ENCODE measurements at places on chromosomes 1 and 21. TPM values are rescaled to one million over a fixed set of nuclear protein-coding genes. Genes with fewer than 3 reads are reported as not detected.

- H3K27ac ChIP-seq, result no peak overlapping the region
- H3K4me3 ChIP-seq, result no peak overlapping the region
- no peak for DNase-seq
- H3K4me1 ChIP-seq, result peaks cover 86% of the 10 kb centered on the region
- no peaks in the 10 kb centered on the region for H3K27me3 ChIP-seq
- no peaks in the 10 kb centered on the region for H3K36me3 ChIP-seq
Measured at GRCh38 chr1:164716992-164717703, 158.2 kb downstream of the PBX1 start.

The CD53 gene
- 41.5 TPM for total RNA-seq

DNA sequence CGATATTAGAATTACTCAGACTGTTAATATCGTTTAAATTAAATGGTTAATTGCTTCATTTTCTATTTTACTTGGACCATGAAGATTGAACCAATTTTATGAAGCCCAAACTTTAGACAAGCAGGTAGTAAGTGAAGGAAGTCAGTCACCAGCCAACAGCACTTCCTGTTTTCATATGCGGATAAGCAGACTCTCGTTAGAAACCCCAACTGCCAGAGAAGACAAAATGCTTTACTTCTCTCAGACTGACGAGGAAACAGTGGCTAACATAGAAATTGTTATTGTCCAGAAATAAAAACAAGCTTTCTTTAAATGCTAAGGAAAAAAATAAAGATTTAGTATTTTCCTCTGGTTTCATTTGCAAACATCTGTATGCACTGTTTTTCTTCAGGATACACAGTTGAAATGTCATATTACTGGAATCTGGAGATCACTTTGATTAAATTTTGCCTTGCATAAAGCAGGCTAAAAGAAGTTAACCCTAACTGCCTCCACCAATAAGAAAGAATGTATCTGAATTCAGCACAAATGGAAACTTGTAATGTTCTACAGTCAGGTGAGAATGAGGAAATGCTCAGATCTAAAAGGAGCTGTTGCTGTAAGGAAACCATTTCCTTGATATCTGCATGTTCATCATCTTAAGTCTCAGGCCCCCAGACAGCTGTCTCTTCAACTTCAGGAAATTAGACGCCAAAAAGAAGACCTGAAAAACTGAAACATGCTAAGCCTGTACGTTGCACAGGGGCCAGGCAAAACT, 129.8 kb upstream of the SAMSN1 start:
- H3K4me1 ChIP-seq, result no peaks in the 10 kb centered on the region
- no peak overlapping the region for H3K4me3 ChIP-seq
- no peaks in the 10 kb centered on the region for H3K27me3 ChIP-seq
- no peak for DNase-seq
- no peaks in the 10 kb centered on the region for H3K36me3 ChIP-seq

DNA sequence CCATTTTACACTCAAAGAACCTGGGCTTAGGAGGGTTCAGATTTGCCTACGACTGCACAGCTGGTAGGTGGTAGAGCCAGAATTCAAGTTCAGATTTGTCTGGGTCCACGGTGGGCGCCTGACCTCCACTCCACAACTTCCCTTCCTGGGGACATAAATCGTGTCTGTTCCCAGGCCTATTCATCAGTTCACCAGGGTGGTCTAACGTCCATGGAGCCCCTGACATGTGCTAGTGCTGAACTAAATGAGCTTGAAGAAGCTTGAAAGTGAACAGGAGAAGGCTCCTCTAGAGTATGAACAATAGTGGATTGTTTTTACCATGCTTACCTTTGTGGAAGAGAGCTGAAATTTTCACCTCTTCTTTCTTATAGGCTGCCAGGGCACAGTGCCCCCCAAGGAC, 32.5 kb upstream of the KIF1B start:
- DNase-seq, result no peak
- no peaks in the 10 kb centered on the region for H3K27me3 ChIP-seq
- no peaks in the 10 kb centered on the region for H3K4me1 ChIP-seq
- H3K36me3 ChIP-seq, result peaks cover 56% of the 10 kb centered on the region
- H3K27ac ChIP-seq, result no peak overlapping the region

GRCh38 chr1:232512712-232513111, 117.2 kb downstream of the SIPA1L2 start:
- no peak overlapping the region for H3K27ac ChIP-seq
- H3K4me1 ChIP-seq, result peaks cover 15% of the 10 kb centered on the region
- H3K27me3 ChIP-seq, result no peaks in the 10 kb centered on the region
- H3K4me3 ChIP-seq, result no peak overlapping the region
- H3K36me3 ChIP-seq, result no peaks in the 10 kb centered on the region

DNA sequence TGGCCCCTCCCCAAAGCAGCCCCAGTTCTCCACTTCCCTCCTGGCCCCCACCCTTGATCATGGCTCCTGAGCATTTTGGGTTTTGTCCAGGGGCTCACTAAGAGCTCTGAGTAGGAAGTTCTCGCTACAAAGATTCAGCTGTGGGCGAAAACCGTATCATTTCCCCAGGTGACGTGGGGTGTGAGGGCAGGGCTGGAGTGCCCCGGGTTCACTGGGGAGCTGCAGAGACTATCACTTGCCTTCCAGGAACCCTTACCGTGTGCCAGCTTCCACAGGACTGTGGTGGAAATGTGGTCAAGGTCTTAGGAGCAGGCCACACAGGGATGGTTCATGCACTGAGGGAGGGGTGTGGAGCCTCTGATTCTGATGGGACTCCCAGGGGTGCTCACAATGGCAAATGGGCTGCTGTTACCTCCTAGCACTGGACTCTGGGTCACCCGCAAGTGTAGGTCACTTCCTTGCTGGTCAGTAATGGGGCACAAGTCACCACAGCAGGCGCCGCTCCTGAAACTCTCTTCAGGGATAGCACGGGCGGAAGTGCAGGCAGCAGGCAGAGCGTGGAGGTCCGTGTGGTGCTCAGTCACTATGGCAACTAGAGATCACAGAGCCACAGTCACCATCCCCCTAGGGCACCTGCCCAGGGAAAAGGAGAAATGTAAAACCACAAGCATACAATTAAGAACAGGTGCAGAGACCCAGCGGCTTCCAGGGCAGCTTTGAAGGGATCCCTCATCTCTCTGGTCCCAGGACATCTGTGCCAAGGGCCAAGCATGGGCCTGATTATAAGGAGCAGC, 35.4 kb downstream of the RSPH1 start:
- DNase-seq, result no peak
- H3K36me3 ChIP-seq, result no peaks in the 10 kb centered on the region
- no peaks in the 10 kb centered on the region for H3K4me1 ChIP-seq

The TFAP2E gene
- total RNA-seq, result 6.4 TPM

The CAMSAP2 gene
- 30.0 TPM for total RNA-seq

GRCh38 chr1:205667909-205668643, 12.2 kb downstream of the SLC45A3 start:
- no peak overlapping the region for H3K4me3 ChIP-seq
- no peak overlapping the region for H3K27ac ChIP-seq
- peaks cover 16% of the 10 kb centered on the region for H3K4me1 ChIP-seq
- no peaks in the 10 kb centered on the region for H3K36me3 ChIP-seq
- H3K27me3 ChIP-seq, result no peaks in the 10 kb centered on the region
- no peak for DNase-seq

DNA sequence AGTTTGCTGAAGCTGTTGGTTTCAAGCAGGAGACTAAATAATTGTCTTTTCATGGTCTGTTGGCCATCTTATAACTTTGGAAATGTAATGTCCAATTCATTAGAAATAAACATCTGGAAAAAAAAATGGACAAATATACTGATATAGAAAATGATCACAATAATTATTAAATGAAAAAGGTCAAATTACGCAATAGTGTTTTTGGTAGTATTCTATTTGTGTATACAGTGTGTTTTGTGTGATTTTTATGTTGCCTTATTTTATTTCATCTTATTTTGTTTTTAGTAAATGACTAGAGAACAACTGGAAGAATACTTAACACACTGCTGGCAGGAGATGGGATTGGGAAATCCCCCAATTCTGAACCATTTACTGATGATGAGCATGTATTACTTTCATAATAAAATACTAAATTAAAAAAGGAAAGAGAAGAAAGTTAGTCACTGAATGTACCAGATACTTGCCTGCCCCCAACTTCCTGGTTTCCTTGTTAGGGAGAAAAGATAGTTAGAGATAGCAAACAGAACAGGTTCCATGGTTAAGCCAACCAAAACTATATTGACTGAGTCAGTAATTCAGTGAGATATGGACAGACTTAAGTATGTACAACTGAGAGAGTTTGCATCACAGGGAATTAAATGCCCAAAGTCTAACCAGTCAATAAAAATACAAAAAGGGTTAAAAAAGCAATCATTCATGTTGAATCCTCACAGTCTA, 24.0 kb upstream of the SAMD13 start:
- no peaks in the 10 kb centered on the region for H3K4me1 ChIP-seq
- no peaks in the 10 kb centered on the region for H3K36me3 ChIP-seq
- no peaks in the 10 kb centered on the region for H3K27me3 ChIP-seq
- no peak overlapping the region for H3K27ac ChIP-seq
- H3K4me3 ChIP-seq, result no peak overlapping the region
- DNase-seq, result no peak

- DNase-seq, result no peak
- H3K4me3 ChIP-seq, result no peak overlapping the region
- H3K4me1 ChIP-seq, result peaks cover 59% of the 10 kb centered on the region
Measured at GRCh38 chr1:12433323-12434053, 184.5 kb downstream of the DHRS3 start.

DNA sequence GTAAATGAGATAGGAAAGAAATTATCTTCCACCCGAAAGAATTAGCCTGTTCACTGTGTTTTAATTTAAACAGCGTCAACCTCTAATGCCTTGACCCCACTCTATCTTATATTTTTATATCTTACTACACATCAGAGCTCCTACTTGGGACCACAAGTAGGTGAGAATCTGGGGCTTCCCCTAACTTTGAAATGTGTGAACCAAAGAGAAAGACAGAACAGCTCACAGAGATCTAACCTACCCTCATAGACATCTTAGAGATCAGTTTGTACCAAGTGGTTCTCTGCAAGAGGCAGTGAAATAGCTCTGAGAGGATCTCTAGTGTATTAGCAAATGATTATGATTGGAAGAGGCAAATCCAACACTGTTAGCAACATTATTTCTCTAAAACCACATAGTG, 31.0 kb upstream of the IFI16 start:
- H3K27ac ChIP-seq, result no peak overlapping the region
- H3K36me3 ChIP-seq, result no peaks in the 10 kb centered on the region
- no peak overlapping the region for H3K4me3 ChIP-seq

DNA sequence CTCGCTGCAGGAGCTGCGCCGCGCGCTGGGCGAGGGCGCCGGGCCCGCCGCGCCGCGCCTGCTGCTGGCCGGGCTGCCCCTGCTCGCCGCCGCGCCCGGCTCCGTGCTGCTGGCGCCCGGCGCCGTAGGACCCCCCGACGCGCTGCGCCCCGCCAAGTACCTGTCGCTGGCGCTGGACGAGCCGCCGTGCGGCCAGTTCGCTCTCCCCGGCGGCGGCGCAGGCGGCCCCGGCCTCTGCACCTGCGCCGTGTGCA, 730 bp downstream of the OLIG1 start:
- no peaks in the 10 kb centered on the region for H3K36me3 ChIP-seq
- DNase-seq, result no peak
- H3K27me3 ChIP-seq, result peaks cover 6% of the 10 kb centered on the region
- peak overlapping the region; percentile 40 for H3K4me3 ChIP-seq

GRCh38 chr1:90534116-90534515, 183.0 kb downstream of the BARHL2 start:
- H3K27me3 ChIP-seq, result no peaks in the 10 kb centered on the region
- no peak overlapping the region for H3K4me3 ChIP-seq
- H3K4me1 ChIP-seq, result no peaks in the 10 kb centered on the region
- DNase-seq, result no peak

GRCh38 chr1:205443585-205444299, 12.1 kb downstream of the BLACAT1 start:
- H3K36me3 ChIP-seq, result no peaks in the 10 kb centered on the region
- no peak overlapping the region for H3K4me3 ChIP-seq

DNA sequence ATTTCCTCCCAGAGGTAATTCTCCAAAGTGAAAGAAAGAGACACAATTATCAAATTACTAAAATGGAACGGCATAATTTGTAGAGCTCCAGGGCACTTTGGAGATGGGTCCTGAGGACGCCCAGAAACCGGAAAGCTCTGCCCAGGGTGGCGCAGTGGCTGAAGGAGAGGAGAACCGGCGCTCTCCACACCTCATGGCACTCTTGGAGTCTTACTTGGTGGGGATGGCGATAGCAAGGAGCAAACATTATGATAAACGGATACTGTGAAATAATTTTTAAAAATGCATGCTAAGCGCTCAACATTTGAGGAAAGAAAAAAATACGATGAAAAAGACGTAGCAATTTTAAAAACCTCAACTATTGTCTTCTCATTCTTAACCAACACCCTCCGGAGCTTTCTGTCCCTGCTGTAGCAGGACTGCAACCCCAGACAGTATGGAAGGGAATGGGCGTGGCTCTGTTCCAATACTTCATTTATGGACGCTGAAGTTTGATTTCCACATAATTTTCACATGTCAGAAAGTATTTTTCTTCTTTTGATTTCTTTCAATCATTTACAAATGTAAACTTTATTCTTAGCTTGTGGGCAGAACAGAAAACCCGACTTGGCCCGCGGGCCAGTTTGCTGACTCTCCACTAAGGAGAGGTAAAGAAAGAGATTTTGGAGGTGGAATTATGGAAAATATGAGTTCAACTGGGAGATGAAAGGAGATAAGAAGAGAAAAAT, 1.1 kb downstream of the S100A11 start:
- DNase-seq, result no peak
- H3K4me1 ChIP-seq, result peaks cover 27% of the 10 kb centered on the region
- H3K27me3 ChIP-seq, result no peaks in the 10 kb centered on the region

- no peaks in the 10 kb centered on the region for H3K27me3 ChIP-seq
- DNase-seq, result no peak
- H3K4me1 ChIP-seq, result no peaks in the 10 kb centered on the region
- H3K36me3 ChIP-seq, result no peaks in the 10 kb centered on the region
- H3K27ac ChIP-seq, result no peak overlapping the region
Measured at GRCh38 chr1:88088481-88088880, 595.6 kb upstream of the PKN2 start.

DNA sequence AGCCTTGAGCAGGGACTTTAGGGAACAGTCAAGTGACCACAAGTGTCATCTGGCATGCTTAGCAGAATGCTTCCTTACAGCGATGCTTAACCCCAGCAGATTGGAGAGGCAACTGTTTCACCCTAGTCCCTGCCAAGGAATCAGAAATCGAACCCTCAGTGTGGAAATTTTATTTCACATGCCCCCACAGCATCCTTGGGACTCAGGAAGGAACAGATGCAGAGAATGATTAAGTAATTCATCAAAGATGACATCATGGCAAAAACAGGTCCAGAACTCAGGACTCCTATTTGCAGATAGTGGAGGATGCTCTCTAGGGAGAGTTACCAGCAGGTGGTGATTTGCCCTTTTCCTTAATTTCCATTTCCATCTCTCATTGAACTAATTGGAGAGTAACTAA, 333.0 kb upstream of the KAZN start:
- H3K27me3 ChIP-seq, result no peaks in the 10 kb centered on the region
- H3K4me3 ChIP-seq, result no peak overlapping the region
- peaks cover 16% of the 10 kb centered on the region for H3K4me1 ChIP-seq
- DNase-seq, result no peak

The DNAJC28 gene
- 1.5 TPM for total RNA-seq

DNA sequence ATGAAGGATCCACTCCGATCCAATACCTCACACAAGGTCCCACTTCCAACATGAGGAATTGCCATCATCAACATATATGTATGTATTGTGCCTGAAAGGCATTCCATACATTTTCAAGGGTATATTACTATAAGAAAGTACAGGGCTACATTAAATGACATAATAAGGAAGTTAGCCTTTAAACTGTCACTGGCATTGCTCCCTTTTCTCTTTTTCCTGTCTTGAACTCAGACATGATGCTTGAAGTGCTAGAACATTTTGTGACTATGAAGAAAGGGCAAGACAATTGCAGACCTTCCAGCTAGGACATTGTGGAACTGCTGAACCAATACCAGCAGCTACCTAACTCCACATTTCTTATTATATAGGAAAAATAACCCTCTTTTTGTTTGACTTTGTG, 2.9 kb upstream of the TSPAN2 start:
- DNase-seq, result no peak
- H3K27ac ChIP-seq, result no peak overlapping the region
- no peak overlapping the region for H3K4me3 ChIP-seq
- H3K4me1 ChIP-seq, result peaks cover 18% of the 10 kb centered on the region
- no peaks in the 10 kb centered on the region for H3K36me3 ChIP-seq

Data from vagina (tissue), 2 donors.